ENCODE measurements at places on chromosomes 4 and X. TPM values are rescaled to one million over a fixed set of nuclear protein-coding genes. Genes with fewer than 3 reads are reported as not detected.

DNA sequence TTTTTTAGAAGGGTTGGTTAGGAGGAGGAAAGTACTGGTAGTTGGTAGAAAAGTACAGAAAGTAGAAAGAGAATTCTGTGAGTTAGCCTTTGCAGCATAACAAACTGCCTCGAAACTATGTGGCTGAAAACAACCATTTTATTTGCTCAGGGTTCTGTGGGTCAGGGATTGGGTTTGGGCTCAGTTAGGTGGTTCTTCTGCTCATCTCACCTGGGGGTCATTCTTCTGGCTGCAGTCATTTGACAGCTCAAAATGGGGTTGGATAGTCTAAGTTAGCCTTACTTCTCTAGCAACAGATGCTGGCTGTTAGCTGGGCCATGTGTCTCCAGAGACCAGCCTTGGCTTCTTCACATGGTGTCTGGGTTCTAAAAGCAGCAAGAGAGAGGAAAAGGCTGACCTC, 119.4 kb downstream of the SMIM20 start:
- no peak for DNase-seq
- no peaks in the 10 kb centered on the region for H3K36me3 ChIP-seq
- H3K4me1 ChIP-seq = no peaks in the 10 kb centered on the region
- no peak overlapping the region for H3K27ac ChIP-seq
- no peak overlapping the region for H3K4me3 ChIP-seq

GRCh38 chrX:9665113-9665512, 100.5 kb downstream of the GPR143 start:
- peaks cover 6% of the 10 kb centered on the region for H3K27me3 ChIP-seq
- no peaks in the 10 kb centered on the region for H3K36me3 ChIP-seq
- no peak overlapping the region for H3K27ac ChIP-seq
- H3K4me1 ChIP-seq = no peaks in the 10 kb centered on the region
- DNase-seq = no peak

GRCh38 chr4:2036327-2036726, 22.8 kb upstream of the NAT8L start:
- H3K36me3 ChIP-seq = no peaks in the 10 kb centered on the region
- peaks cover 6% of the 10 kb centered on the region for H3K4me1 ChIP-seq
- H3K4me3 ChIP-seq = no peak overlapping the region
- H3K27me3 ChIP-seq = peaks cover 11% of the 10 kb centered on the region

DNA sequence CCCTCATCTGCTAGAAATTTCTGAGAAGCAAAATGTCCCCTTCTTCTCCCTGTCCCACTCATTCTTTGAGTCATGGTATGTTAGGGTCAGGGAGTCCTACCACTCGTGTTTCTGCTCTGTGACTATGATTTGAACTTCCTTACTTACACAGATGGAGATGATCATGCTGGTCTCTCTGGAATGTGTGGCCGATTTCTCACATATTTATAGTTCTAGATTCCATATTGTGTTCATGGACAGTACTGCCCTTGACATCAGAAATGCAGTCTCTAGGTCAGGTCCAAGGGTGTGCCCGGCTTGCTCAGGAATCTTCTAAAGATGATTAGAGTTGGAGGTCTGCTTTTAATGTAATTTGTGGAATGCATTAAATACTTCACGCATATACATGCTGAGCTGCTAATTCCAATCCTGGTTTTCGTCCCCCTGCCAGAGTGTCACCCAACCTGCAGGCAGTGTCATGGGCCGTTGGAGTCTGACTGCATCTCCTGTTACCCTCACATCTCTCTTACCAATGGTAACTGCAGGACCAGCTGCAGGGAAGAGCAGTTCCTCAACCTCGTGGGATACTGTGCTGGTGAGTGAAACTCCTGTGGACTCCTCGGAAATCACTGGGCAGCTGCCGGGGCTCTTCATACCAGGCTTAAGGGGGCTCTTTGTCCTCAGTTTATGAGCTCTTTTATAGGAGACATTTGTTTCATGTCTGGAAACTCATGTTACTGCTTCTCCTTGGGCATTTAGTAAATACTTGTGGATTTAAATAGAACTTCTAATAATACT, 214.1 kb upstream of the ANXA3 start:
- no peaks in the 10 kb centered on the region for H3K4me1 ChIP-seq
- H3K27me3 ChIP-seq = no peaks in the 10 kb centered on the region
- no peak overlapping the region for H3K4me3 ChIP-seq
- H3K36me3 ChIP-seq = no peaks in the 10 kb centered on the region
- no peak overlapping the region for H3K27ac ChIP-seq

- H3K36me3 ChIP-seq = no peaks in the 10 kb centered on the region
- peaks cover 10% of the 10 kb centered on the region for H3K27me3 ChIP-seq
- DNase-seq = no peak
- no peak overlapping the region for H3K4me3 ChIP-seq
- no peak overlapping the region for H3K27ac ChIP-seq
Observed at GRCh38 chrX:115895678-115896329, 274.7 kb upstream of the AGTR2 start.

Gene ITGB1BP2
- polyA plus RNA-seq = not detected

DNA sequence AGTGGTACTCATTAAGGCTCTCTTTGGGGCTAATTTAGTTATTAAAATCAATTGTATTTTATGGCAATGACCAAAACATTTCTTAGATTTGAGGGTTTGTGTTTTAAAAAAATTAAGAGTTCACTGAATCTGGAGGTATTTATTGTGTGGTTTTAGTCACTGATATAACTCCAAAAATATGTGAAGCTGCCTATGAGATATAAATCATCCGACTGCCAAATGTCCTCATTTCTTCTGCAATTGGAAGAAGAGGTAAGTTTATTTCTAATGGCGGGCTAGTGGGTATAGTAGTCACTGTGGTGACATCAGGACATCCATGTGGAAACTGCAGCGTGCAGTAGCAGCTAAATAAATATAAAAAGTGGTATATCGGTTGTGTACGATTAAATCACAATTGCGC, 205.5 kb downstream of the MID1 start:
- no peak overlapping the region for H3K27ac ChIP-seq
- H3K36me3 ChIP-seq = no peaks in the 10 kb centered on the region
- DNase-seq = no peak

DNA sequence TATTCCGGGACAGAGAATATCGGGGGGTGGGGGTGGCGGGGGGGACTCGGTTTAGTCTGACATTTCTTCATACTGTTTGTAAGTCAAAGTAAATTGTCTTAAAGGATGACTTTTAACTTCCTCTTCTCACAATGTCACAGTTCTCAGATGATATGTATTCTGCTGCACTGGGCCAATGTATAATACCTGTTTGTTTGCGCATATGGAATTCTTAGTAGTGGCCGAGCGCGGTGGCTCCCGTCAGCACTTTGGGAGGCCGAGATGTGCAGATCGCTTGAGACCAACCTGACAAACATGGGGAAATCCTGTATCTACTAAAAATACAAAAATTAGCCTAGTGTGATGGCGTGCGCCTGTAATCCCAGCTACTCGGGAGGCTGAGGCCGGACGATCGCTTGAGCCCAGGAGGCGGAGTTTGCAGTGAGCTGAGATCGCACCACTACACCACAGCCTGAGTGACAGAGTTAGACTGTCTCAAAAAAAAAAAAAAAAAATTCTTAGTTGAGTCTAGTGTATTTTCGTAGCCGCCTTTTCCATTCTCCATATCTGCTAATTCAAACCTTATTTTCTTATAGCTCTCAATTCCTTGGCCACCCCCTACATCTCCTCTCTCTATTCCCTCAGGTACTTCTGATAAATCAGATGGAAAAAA, 851 bp downstream of the POLR2B start:
- peak overlapping the region; percentile 100 for H3K4me3 ChIP-seq
- DNase-seq = peak; percentile 71
- peaks cover 73% of the 10 kb centered on the region for H3K4me1 ChIP-seq
- peaks cover 32% of the 10 kb centered on the region for H3K27me3 ChIP-seq

Gene CASK
- polyA plus RNA-seq = 3.2 TPM

GRCh38 chr4:48538358-48538757, 48.3 kb downstream of the ZAR1 start:
- no peak overlapping the region for H3K4me3 ChIP-seq
- H3K36me3 ChIP-seq = peaks cover 46% of the 10 kb centered on the region
- H3K4me1 ChIP-seq = no peaks in the 10 kb centered on the region
- no peak for DNase-seq
- H3K27ac ChIP-seq = peak overlapping the region; percentile 14

DNA sequence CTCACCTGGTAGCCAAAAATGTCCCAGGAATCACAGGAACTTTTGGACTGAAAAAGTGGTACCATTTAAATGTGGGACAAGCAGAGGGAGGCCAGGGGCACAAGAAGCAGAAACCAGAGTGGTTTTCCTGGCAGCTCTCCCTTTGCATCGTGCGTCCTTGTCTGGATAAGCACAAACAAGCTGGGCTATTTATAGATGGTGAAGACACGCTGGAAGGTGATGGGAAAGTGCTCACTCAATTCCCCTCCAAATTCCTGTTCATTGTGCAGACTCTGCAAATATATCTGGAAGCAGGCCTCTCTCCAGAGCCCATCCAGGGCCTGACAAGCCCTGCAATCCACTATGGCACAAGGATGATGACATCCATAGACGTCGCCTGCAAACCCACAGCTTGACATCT, 63.6 kb upstream of the MAP3K15 start:
- no peak overlapping the region for H3K4me3 ChIP-seq
- H3K27ac ChIP-seq = no peak overlapping the region
- H3K27me3 ChIP-seq = peaks cover 11% of the 10 kb centered on the region
- H3K4me1 ChIP-seq = peaks cover 9% of the 10 kb centered on the region

DNA sequence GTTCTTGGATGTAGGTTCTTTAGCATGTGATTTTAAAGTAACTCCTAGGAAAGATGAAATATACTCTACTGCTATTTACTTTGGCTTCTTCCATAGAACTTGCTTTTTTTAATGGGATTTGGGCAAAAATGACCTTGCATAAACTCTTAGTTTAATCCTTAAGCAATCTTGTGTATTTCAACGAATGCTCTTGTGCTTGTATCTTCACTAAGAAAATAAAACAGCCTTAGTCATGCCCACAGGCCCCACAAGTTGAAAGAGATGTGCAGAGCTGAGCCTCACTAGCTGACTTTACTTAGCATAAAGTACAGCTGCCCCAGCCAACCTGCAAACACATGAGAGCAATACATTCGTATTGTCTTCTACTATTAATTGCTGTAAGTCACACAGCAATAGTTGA, 1609.2 kb downstream of the STIM2 start:
- no peak for DNase-seq
- no peaks in the 10 kb centered on the region for H3K4me1 ChIP-seq
- H3K27ac ChIP-seq = no peak overlapping the region
- H3K4me3 ChIP-seq = no peak overlapping the region
- no peaks in the 10 kb centered on the region for H3K36me3 ChIP-seq

Gene OGT
- polyA plus RNA-seq = 35.5 TPM

Measured in immature natural killer cell (primary cell).